Nephron progenitor cell (in vitro differentiated cells): ENCODE measurements at places on chromosomes 1 and 21.
A peak's percentile ranks its signal among the peaks of the same experiment; 100 is the strongest.

DNA sequence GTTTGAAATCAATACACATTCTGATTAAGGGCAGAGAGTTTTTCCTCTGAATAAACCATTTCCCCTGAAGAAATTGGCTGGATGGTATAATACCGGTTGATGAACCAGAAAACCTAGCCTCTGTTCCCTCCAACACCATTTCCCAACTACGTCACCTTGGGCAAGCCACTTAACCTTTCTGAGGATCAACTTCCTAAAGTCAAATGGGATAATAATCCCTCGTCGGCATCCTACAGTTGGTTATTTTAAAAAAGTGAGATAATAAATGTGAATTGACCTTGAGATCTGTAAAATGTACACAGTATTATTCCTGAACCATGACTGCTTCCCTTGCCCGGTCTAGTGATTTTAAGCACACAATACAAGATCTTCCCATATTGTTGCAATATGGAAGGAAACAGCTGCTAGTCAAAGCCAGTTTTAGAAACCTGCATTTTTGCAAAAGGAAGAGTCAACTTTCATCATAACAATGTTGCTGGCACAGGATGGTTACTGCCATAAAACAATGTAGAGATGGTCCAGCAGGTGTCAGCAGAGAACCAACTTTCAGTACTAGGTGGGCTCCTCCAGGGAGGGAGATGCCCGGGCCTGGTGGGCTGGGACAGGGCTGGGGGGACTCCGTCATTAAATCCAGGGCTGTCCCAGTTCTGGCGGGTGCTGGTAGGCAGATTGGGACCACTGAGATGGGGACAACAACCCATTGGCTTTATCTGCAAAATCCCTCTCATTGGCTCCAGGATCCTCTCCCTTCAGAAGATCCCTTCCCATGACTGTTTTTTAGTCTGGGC, 5.2 kb upstream of the HLX start:
- peak; percentile 70 for DNase-seq

DNA sequence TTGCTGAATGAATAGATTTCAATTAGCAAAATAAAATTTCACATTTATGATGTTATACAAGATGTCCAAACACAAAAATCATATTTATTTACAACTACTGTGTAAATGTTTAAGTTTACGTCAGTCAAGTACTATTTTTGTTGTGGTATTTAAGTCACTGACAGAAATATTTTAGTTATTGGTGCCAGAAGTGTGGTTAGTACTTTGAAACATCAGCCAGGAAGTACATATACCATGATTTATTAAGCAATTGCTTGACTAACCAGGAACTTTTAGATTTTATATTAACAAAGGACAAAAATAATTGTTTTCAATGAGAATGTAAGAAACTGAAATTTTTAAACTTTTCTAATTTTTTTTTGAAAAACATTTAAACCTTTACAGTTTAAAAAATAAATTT, 2.4 kb upstream of the FCRL4 start:
- no peak for DNase-seq

- DNase-seq, result no peak
These were observed 77.0 kb downstream of the DDR2 start for GRCh38 chr1:162709132-162709860.

DNA sequence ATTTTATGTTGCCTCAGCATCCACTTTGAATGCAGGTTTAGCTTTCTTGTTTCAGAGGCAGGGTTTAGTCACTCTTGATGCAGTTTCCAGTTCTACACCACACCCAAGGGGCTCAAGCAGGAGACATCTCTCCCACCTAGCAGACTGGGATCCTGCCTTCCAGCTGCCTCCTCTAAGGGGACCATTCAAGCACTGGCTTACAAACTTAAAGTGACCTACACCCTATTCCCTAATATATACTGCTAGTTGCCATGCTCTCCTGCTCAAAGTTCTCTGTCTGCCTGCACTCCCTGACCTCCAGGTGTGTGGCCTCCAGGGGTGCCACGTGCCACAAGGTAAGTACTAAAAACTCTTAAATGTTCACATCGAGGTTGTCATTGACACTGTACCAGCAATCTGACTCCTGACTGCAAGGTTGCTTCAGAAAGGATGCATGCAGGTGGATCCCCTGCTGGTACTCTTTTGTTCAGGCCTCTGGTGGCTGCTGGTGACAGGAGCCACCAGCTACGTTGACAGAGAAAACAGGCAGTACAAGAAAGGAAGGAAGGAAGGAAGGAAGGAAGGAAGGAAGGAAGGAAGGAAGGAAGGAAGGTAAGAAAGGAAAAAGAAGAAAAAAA, 185.9 kb downstream of the COQ8A start:
- DNase-seq, result no peak

DNA sequence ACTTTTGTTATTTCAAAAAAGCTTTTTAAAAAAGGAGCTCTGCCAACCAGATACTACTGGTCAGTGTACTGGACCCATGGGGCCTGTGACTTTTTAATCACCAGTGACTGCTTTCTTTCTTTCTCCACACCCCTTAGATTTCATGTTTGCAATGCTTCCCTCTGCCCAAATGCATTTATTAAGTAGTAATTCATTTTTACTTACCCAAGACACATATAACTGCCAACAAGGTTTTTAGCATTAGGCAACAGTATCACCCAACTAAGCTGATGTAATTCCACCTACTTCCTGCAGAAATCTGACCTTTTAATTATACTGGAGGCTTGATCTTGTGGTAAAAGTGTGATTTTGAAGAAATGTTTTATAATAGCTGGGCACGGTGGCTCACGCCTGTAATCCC, 12.5 kb downstream of the MECR start:
- no peak for DNase-seq
